Cardiac fibroblast (primary cell): ENCODE measurements at places on chromosomes 1 and 21.

GRCh38 chr1:8343464-8344001 lies 25.6 kb downstream of the SLC45A1 start:
- peak; percentile 96 for DNase-seq

- no peak for DNase-seq
Observed at GRCh38 chr1:221638595-221638994, 103.3 kb downstream of the DUSP10 start.

- no peak for DNase-seq
Observed at GRCh38 chr1:91201694-91202093, 179.9 kb upstream of the ZNF644 start.

DNA sequence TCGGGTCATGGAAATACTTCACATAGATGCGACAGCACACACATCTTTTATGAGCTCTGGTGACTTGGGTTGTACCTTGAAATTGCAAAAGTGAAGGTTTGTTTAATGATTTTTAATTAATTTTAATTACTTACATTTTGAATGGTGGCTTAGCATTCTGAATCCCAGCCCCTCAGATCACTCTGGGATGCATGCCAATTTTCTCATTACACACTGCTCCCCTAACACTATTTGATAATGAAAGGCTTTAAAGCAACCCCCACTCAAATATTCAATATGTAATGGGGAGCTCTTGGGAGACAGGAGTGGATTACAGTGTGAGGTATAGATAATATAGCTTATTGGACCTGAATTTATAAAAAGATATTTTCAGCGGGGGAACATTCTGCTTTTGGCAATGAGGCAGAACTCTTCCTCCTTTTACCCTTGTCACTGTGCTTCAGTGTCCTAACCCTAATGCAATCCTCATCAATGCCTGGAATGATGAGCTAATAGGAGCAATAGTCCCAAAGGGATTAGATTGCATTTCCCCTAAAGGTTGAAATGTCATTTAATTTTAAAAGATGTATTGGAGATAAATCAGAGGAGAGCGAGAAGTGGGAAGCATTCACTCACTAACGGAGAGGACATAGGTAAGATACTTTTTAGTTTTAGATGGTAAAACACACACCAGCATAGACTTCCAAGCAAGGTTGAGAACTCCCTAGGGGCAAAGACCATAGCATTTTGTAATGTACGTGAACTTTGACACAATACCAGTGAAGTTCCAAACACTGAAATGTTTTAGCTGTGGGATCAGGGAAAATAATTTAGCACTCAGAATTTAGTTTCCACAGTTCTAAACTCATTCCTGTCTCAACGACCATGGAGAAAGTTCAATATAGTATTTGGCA lies 384.1 kb upstream of the PLXNA2 start:
- no peak for DNase-seq

- DNase-seq = no peak
Observed at GRCh38 chr21:42556476-42556875, 42.8 kb downstream of the SLC37A1 start.

DNA sequence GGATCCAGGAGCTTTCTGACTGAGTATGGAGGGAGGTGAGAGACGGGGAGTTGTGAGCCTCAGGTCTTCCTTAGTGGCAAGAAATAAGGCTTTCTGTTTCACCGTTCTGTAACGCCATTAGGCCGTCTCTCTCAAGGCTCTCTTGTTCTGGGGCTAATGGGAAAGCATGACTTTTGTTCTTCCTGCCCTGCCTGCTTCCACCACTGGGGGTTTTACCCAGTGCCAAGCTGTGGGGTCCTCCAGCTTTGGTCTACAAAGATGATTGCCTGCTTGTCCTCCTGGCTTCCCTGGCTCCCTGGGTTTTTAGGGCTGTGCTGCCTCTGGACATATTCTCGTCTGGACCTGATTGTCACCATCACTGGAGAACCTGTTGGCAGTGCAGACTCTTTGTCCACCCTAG lies 74.8 kb upstream of the TINAGL1 start:
- DNase-seq = no peak

- no peak for DNase-seq
Observed at GRCh38 chr1:171019971-171020370, 70.7 kb upstream of the FMO3 start.

DNA sequence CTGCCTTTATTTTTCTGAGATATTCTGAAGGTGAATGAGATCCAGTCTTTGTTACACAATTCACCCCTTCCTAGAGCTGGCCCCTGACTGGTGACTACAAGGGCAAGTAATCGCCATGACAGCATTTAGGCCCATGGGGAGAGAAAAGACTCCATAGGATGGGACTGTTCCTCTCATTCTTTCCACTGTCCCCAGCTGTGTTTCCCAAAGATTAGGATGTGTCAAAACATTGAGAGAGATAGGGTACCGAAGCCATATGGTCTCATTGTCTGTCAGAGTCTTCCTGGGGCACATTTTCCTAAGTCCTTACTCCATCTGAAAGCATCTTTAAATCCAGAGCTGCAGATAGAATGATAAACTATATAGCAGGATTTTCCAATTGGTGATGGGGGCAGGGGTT lies 423.5 kb downstream of the OMA1 start:
- DNase-seq = no peak

DNA sequence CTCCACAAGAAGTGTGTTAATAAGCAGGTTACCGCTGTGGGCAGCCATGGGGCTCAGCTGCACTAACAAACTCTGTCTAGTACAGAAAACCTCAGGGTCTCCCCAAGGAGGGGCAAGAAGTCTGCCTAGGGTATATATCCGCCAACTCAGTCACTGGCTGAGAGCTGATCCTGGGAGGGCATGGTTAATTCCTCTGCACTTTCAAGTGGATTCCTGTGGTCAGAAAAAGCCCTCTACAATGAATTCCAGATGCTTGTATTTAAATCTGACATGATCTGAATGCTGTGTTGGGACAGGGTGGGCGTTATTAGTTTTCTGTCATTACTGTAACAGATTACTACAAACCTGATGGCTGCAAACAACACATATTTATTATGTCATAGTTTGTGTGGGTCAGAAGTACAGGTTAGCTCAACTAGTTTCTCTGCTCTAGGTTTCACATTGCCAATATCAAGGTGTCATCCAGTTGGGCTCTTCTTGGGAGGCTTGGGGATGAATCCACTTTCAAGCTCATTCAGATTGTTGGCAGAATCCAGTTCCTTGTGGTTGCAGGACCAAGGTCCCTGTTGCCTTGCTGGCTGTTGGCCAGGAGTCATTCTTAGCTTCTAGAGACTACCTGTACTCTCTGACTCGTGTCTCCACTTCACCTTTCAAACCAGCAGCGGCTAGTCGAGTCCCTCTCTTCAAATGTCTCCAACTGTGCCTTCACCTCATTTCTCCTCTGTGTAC lies 8.0 kb upstream of the SELE start:
- peak; percentile 61 for DNase-seq

- no peak for DNase-seq
Observed at GRCh38 chr1:89322402-89322801, 41.5 kb upstream of the GBP6 start.

DNA sequence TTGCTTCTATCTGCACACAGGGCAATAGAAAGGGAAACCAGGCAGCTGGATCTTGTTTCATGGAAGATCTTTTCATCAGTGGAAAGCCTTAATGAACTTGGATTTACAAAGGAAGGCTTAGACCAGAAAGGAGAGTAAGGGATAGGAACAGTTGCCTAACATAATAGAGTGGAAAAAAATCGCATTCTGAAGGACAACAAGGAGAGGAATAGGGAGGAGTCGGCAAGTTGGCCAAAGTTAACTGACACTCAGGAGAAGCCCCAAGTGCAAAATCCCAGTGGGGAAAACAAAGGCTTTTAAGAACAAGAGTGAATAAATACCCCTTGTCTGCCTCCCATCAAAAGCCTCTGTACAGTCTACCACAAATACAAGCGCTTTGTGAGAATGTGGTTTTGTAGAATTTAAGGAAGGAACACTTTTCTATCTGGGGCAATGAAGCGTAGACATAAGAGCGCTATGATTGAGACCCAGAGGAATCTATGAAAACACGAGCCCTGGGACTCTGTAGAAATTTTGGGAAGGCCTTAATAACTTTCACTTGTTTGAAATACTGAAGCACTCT lies 74.1 kb downstream of the ZNF648 start:
- DNase-seq = no peak

DNA sequence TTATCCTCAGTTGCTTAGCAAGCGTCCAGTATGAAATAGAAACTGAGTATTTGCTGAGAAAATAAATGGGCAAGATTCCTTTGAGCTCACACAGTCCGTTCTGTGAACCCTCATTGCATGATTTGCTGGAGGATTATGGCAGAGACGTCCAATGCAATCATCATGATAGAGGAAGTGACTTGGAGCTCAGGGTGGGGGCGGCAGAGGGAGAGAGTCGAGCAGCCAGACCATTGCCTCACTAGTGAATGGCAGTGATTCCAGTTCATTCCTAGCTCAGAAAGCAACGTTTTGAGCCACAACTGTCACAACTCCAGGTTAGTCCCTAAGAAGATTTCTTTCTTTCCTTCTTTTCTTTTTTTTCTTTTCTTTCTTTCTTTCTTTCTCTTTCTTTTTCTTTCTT lies 27.5 kb upstream of the COL9A2 start:
- peak; percentile 72 for DNase-seq

DNA sequence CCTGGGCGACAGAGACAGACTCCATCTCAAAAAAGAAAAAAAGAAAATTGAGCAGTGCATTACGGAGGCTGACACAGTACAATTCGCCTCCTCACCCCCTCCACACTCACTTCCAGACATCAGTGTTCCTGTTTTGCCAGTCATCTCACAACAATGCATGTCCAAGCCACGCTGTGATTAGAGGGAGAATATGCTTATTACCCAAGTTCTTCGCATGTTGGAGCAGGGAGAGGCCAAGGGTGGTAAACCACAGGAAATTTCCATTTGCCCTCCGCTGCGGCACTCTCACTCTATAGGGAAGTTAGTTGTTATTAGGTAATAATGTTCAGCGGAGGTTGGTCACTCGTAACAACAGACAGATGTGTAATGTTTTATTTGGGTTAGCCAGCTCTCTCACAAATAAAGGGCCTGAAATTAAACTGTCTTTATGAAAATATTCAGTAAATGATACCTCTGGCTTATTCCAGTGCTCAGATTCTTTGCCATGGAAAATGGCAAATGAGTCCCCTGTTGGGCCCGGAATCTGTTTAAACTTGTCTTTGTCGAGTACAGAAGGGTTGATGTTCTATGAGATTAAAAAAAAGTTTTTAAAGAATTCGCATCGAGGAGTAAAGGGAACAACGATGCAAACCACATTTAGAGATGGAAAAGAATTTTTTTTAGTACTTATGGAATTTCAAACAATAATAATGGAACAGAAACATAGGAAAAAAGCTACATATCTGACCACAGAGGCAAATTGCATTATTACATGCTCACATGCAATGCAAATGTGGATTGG lies 33.1 kb downstream of the KCNJ15 start:
- DNase-seq = peak; percentile 99

- DNase-seq = no peak
Observed at GRCh38 chr1:226680653-226681052, 58.4 kb downstream of the ITPKB start.

GRCh38 chr21:27807596-27807995 lies 840.7 kb upstream of the ADAMTS5 start:
- no peak for DNase-seq

DNA sequence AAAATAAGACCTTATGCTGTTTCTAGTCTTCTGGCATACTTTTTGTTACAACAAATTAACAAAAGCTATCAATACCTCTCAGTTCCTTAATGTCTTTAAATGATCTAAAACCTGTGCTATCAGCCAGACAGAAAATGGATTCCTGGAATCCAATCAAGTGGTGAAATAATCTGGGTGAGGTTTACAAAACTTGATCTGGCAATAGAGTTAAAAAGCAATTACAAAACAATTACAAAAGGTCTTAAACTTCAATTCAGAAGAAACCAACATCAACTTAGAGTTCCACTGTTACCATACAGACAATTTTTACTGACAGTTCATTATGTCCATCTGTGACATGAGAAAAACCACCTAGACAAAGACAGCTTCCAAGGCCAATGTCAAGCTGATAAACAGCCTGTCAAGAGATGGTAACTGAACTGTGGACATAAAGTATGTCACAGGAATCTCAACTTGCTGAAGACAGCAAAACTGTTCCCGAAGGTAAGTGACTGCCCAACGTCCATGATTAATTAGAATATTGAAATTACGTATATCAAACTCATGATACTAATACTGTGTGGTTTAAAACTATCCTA lies 17.4 kb downstream of the ZZZ3 start:
- DNase-seq = no peak

- DNase-seq = peak; percentile 85
Observed at GRCh38 chr1:11804666-11805421, 920 bp downstream of the MTHFR start.
